H9 (cell line): ENCODE measurements at places on chromosomes 2 and 18.

GRCh38 chr2:7752291-7752690 lies 835.1 kb downstream of the RNF144A start:
- DNase-seq = no peak

DNA sequence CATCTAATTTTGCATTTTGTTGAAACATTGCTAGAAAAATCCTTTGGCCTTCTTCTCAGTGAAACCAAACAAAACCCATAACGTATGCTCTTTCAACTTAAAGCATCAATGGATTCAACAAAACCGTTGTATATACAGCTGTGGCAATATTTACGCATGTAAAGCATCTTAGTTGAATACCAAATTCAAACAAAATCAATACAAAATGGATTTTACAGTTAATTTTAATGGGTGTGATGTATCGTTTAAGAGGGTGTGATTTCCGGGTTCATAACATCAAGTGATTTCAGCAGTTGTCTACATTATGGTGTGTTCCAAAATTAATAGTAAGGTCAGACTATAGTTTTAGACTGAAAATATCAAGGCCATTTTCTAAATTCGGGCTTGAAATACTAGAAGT lies 198.2 kb downstream of the TGIF1 start:
- no peak for DNase-seq

DNA sequence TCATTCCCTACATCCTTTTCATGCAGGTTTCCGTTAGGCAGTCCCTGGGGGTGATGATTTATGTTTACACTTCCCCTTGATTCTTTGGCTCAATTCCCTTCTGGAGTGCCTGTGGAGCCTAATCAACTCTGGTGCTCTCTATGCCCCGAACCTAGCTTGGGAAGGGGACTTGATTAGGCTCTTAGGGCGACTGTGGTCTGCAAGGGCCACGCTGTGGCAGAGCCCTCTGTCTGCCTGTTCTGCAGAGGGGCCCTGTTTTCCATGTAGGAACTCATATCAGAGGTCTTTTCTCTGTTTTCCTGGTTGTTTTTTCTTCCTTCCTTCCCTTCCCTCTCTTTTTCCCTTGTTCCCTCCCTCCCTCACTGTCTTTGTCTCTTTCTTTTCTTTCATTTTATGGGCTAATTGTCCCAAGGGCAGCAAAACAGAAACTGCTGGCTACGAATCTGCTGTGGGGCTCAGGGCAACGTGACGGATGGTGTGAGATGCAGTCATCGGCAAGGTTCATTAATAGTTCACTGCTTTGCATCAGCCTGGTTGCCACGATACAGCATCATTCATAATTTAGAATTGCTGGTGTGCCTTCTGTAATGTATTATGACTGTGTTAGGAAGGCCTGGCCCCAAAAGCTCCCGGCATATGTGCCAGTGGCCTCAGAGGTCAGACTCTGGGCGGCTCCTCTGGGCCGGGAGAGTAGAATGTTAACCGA lies 134.5 kb downstream of the NAPG start:
- no peak for DNase-seq

GRCh38 chr2:11310212-11310611 lies 34.2 kb downstream of the ROCK2 start:
- no peak for DNase-seq

- peak; percentile 85 for DNase-seq
Measured at GRCh38 chr2:209771474-209772289, at the start of gene UNC80. TSS of gene UNC80 (plus strand) at chr2:209771832. CDS start at chr2:209772073, 241 bp downstream.

DNA sequence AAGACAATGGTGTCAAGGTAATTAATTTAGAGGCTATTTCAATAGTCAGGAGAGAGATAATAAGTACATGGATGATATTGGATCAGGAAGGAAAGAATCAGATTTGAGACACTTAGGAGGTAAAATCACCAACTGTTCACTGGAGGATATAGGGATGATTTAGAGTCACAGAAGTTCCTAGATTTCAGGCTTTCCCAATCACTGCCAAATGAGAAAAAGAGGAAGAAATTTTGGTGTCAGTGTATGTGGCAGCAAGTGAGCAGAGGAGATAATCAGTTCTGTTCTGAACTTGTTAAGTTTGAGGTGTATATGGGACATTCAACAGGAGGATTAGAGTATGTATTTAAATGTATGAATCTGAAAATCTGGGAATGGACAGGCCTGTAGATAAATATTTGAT lies 640.4 kb downstream of the NR4A2 start:
- DNase-seq = no peak

DNA sequence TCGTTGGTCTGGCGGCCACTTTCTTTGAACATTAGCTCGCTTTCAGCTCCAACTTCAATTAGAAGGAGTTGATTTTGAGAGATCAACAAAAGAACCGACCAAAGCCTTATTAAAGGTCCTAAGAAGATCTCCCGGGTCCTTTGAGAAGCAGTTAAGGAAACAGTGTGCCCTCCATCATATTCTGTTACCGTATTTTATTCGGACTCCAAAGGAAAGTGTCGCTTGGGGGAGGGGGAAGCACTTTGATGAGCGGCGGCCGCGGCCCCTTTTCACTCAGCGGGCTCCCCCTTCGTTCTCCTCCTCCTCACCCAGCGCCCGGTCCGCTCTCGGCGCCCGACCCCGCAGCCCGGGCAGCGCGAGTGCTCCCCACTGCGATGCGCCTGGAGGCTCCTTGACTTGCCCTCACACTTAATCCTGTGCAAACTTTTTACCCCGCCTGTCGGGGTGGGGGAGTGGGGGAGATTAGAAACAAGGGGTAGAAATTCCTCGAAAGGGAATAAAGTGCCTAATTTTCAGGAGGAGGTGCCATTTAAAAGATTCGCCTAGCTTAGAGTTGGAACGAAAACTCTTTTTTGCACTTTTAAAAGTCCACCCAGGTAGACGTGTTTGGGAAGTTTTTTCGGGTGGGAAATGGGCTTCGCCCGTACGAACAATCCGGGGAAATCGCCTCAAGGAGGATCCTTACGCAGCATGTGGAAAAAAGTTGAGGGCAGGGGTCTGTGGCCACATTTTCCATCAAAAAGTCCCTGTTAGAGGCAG lies 1.2 kb upstream of the OTX1 start:
- peak; percentile 52 for DNase-seq

DNA sequence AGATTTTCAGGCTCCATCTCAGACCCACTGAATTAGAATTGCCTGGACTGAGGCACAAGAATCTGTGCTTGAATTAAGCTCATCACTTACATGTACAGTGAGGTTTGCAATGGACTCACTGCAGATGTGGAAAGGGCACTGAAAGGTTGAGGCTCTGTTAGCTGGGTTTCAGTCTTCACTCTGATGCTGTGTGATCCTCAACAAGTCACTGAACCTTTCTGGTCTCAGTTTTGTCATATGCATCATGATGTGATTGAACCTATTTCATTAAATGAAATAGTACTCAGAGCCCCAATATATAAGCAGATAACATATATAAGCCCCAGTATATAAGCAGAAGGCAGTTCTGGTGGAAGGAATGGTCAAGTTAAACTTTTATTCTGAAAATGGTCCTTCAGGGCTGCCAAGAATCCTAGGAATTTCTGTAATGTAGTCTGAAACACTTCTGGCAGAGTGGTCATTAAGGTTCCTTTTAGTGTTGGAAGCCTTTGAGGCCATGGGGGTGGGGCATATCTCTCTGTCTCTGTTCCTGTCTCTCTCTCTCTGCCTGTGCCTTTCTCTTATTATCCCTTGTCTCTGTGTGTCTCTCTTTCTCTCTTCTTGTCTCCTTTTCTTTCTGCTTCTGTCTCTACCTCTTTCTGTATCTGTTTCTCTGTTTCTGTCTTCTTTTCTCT lies 110.4 kb downstream of the ADCYAP1 start:
- peak; percentile 48 for DNase-seq

DNA sequence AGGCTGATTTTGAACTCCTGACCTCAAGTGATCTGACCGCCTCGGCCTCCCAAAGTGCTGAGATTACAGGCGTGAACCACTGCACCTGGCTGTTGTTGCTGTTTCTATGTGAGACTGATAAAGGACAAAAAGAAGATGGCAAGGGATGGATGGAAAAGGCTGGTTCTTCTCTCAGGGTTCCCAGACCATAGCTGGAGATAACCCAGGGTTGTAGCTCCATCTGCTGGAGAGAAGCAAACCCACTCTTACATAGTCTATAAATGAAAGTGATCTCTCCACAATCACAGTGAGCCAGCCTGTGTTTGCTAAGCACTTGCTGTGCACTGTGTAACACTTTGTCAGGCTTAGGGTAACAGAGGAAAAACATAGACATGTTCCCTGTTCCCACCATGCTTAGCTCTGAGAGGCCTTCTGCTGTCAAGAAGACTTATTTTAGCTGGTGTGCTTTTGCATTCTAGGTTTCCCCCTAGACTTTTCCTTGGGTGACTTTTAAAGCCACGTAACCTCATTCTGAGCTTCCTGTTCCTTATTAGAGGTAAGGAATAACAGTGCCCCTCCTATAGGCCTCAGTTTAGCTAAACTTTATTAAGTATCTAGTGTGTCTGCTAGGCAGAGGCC lies 49.7 kb downstream of the LIMS1 start:
- peak; percentile 61 for DNase-seq

DNA sequence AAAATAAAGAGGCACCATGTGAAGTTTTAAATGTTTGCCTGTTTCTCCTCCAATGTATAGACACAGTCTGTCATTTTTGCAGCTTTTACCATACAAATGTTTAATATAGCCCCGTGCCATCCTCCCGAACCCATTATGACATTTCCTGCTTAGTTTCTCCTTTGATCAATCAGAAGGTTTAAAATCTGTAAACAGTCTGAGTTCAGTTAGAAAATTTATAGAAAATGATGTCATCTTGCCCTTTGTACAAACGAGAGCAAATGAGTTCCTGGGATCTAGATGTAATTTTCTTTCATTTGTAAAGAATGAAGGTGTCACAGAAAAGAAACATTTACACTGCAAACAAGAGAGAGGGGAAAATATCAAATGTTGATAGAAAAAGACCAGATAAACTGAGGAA lies 62.7 kb upstream of the NFU1 start:
- no peak for DNase-seq

DNA sequence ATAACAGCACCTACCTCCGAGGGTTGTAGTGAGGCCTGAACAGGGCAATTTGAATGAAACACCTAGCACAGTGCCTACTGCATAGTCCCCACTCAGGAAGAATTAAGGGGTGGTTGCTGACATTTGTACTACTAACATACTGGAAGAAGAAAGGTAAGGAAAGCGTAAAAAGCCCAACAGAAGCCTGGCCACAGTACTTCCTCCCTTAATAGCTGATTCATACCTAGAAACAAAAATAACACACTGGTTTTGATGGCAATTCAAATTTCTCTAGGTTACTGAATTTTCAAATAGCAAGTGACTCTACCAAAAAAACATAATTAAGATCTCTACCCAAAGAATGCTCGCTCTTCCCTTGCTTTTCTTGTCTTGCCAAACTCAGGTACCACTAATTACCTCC lies 16.2 kb downstream of the SUCLG1 start:
- DNase-seq = no peak

- DNase-seq = no peak
Measured at GRCh38 chr2:54430649-54431048, 25.5 kb upstream of the SPTBN1 start.

GRCh38 chr2:226873051-226873620 lies 37.3 kb downstream of the RHBDD1 start:
- no peak for DNase-seq

DNA sequence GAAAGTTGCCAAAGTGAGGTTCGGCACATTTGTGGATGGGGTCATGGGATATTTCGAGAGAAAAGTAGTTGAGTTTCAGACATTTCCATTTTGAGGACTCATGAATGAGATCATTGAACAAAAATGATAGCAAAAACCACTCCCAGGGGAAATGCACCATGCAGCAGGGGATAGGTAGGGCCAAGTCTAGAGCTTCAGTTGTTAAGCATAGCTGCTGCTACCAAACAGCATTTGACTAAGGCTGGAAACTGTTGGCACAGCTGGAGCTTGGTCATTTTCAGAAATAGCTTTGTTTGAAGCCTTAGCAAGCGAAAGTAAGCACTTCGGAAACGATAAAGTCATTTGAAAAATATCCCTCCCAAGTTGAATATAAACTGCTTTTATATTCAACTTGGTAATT lies 431.8 kb downstream of the SOCS6 start:
- DNase-seq = no peak

DNA sequence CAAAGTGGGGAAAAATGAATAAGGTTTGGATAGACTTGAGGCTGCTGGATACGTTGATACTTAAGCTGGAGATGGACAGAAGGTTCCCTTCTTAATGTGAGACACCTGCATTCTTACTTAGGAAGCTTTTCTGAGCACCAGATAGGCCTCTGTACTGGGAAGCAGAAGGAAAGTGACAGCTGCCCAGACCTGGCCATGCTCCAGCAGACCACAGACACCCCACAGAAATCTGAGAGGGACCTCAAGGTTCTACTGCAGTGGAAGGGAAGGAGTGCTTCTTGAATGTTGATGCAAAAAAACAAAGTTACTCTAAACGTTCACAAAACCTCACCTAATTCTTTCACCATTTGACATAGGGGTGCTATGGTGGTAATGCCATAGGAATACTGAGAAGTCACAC lies 642.1 kb upstream of the ID2 start:
- no peak for DNase-seq

DNA sequence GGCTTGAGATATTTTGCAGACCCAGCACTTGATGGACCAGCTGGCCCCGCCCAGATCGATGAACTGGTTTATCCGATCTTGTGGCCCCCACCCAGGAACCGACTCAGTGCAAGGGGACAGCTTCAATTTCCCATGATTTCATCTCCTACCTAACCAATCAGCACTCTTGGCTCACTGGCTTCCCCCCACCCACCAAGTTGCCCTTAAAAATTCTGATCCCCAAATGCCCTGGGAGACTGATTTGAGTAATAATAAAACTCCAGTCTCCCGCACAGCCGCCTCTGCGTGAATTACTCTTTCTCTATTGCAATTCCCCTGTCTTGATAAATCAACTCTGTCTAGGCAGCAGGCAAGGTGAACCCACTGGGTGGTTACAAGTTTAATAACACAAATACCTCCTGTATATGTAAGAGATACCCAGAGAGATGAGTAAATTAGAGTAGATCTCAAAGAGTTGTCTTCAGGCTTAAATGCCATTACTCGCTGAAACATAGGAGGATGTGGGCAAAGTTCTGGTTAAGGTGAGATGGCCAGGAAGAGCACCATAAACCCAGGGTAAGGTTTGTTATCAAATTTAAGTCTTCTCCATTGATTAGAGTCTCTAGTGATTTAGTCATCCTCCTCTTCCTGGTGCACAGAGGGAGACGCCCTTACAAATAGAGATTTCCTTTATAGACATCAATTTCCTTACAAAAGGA lies 222.8 kb downstream of the ARL4C start:
- DNase-seq = no peak

DNA sequence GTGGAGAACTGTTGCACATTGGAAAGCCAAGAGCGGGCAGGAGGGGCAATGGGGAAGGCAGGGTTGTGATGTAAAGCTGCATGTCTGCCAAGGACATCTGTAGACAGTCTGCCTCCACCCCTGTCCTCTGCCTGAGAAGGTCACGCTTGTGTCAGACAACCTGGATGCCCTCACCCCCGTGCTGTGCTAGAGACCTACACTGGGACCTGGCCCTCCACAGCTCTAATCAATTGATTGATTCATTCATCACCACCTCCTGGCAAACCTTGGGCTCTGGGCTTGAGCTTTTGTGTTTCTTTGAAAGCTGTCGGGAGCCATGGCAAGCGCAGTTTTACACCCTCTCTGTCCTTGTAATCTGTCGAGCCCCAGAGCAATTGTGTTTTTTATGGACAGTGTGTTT lies 41.1 kb downstream of the MARCO start:
- no peak for DNase-seq

GRCh38 chr2:224613543-224614286 lies 28.6 kb upstream of the CUL3 start:
- DNase-seq = no peak

- no peak for DNase-seq
Measured at GRCh38 chr18:52499644-52500043, 159.6 kb downstream of the DCC start.

GRCh38 chr18:61992923-61993322 lies 100.1 kb upstream of the RNF152 start:
- no peak for DNase-seq

- DNase-seq = no peak
Measured at GRCh38 chr18:24811950-24812681, 351.7 kb downstream of the HRH4 start.
